SJCRH30 (cell line): ENCODE measurements at places on chromosomes 1 and 21. TPM values are rescaled to one million over a fixed set of nuclear protein-coding genes. Genes with fewer than 3 reads are reported as not detected.

DNA sequence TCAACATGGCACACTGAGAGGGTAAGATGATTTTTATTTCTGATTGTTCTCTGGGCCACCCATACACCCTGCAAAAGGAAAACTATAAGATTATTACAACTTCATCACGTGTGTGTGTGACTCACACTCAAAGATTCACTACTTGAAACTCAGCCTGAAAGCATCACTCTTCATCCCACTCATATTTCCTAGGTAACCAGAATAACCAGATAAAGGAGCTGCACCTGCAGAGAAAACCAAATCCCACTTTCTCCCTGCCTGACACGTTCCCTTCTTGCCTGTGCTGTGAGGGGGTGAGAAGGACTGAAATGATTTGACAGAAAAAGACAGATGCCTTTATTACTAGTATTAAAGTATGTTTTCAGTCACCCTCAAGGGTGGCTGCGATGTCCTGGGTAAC is 131.6 kb downstream of the TGFBR3 start:
- DNase-seq: no peak

DNA sequence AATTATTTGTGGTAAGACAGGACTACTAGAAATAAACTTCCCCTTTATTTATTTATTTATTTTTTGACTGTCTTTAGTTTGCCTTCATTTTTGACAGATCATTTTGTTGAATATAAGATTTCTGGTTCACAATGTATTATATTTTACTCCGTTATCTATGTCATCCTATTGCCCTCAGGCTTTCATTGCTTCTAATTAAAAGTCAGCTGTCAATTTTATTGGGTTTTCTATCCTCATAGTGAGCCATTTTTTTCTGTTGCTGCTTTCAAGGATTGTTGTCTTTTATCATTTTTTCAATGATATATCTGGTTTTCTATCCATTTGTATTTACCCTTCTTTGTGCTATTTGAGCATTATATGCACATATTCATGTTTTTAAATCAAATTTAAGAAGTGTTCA is 866.2 kb downstream of the LRRIQ3 start:
- DNase-seq: no peak

- no peak for DNase-seq
Observed at GRCh38 chr21:38531039-38531541, 32.8 kb upstream of the ERG start.

DNA sequence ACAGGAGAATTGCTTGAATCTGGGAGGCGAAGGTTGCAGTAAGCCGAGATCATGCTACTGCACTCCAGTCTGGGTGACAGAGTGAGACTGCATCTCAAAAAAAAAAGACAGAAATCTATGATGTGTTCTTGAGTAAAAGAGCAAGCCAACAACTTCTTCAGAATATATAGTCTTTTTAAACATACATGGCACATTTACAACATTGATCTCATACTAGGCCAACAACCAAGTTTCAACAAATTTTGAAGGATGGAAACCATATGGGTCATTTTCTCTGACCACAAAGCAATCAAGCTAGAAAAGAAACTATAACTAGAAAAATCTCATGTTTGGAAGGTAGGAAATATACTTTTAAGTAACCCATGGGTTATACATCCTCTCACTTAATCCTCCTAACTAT is 38.3 kb downstream of the PAFAH2 start:
- no peak for DNase-seq

DNA sequence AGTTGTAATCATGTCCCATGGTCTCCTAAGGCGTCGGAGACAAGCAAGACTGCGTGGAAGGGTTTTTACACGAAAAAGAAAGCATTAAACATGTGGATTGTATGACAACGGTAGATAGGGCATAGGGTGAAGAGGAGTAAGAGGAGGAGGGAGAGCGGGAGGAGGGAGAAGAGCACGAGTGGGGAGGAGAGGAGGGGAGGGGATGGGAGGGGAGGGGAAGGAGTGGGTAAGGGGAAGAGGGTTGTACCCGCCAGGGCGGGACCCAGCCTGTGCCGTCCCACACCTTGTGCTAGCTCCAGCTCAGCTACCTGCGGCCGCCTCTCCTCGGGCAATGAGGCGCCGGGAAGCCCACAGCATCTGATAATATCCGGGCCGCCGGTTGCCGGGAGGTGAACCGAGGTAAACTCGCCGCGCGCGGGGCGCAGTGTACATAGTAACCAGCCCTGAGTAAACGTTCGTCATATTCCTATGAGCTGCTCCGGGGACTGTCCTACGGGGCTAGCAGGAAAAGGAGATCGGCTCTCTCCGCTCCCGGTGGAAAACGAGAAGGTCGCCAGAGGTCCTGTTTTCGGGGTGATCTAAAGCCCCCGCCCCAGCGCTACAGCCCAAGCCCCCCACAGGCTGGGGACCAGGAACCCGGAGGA is 449 bp upstream of the RCAN3 start:
- peak; percentile 25 for DNase-seq

GRCh38 chr1:40017951-40018575 is 22.5 kb upstream of the CAP1 start:
- no peak for DNase-seq

GRCh38 chr21:17597680-17598079 is 15.0 kb downstream of the BTG3 start:
- no peak for DNase-seq

GRCh38 chr1:195637539-195637938 is 970.7 kb downstream of the KCNT2 start:
- no peak for DNase-seq

DNA sequence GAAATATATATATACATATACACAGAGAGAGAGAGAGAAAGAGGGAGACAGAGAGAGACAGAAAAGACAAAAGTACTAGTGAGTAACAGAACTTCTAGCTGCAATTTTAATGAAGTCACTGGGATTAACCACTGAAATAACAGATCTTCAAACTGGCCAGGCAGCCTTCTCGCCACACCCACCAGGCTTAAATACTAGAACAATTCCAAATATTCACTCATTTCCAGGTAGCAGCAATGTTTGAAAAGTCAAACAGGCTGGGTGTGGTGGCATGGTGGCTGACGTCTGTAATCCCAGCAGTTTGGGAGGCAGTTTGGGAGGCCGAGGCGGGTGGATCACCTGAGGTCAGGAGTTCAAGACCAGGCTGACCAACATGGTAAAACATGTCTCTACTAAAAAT is 5.2 kb downstream of the PRDX1 start:
- no peak for DNase-seq

GRCh38 chr1:150414592-150414991 is 50.6 kb downstream of the RPRD2 start:
- DNase-seq: no peak

DNA sequence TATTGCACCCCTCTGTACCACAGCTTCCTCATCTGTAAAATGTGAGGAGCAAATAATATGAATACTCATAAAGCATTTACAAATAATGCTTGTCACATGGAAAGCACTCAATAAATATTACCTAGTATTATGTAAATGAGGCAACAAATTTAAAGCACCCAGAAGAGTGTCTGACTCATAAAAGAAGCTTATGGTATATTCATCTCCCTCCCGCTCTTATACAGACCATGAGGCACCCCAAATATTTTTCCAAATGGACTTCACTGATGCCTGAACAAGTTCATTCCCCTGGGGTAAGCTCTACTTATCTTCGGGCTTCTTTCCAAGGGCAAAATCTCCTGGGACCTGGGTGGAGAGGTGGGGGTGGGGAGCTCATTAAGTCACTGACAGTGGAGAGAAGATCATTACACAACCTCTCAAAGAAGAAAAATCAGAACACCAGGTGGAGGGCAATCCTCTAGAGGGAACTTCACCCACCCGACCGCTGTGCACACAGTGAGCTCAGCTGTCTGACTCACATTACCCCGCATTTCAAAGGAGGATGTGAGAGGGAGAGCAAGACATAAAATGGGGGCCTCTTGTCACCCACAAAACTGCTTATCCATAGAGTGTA is 166.2 kb downstream of the ASTN1 start:
- no peak for DNase-seq

- no peak for DNase-seq
Observed at GRCh38 chr1:1599935-1600860, at the start of gene FNDC10. Gene FNDC10 (minus strand): TSS chr1:1600135. CDS start chr1:1600015, 120 bp downstream.

UBE2G2 gene
- total RNA-seq: 79.5 and 90.5 TPM in 2 replicates

SLC2A5 gene
- not detected in 2 replicates for total RNA-seq

C8B gene
- not detected in 2 replicates for total RNA-seq

S100A14 gene
- total RNA-seq: not detected in 2 replicates

FAM163A gene
- total RNA-seq: not detected in 2 replicates

GJA5 gene
- total RNA-seq: not detected in 2 replicates

SERPINC1 gene
- 0.22 and 1.6 TPM in 2 replicates for total RNA-seq

NEXN gene
- 6.9 and 9.0 TPM in 2 replicates for total RNA-seq
